ENCODE measurements at places on chromosomes 4 and X.

DNA sequence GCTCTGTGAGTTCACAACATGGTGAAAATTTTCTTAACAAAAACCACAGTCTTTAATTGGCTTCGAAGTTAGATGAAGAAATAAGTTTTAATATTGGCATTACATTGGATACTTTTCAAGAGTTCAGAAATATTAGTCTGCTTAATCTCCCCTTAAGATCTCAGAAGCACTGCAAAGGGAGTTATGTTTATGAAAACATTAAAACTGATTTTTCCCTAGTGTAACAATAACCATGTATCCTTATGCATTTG is 1.5 kb downstream of the SETD7 start:
- no peak for DNase-seq

DNA sequence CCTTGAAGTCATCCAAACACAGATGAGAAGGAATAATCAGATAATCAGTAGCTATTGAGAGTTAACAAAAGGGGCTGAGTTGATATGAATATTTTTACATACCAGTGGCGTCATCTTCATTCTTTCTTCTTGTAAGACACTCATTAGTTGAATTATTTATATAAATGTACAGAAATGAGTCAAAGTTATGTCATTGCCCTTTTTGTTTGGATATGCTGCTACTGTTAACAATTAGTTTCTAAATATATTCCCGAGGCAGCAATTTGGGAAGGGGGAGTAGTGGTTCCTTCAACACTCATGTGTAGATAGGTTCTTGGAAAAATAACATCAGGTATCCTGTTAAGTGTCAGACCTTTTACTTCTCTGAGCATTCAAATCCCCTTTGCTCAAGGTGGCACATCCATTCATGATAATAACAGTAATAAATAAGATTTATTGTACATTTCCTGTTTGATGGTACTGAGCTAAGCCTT is 436.6 kb downstream of the SPRY1 start:
- DNase-seq, result peak; percentile 8

- DNase-seq, result no peak
Observed at GRCh38 chr4:121666091-121666679, 30.6 kb downstream of the ANXA5 start.

DNA sequence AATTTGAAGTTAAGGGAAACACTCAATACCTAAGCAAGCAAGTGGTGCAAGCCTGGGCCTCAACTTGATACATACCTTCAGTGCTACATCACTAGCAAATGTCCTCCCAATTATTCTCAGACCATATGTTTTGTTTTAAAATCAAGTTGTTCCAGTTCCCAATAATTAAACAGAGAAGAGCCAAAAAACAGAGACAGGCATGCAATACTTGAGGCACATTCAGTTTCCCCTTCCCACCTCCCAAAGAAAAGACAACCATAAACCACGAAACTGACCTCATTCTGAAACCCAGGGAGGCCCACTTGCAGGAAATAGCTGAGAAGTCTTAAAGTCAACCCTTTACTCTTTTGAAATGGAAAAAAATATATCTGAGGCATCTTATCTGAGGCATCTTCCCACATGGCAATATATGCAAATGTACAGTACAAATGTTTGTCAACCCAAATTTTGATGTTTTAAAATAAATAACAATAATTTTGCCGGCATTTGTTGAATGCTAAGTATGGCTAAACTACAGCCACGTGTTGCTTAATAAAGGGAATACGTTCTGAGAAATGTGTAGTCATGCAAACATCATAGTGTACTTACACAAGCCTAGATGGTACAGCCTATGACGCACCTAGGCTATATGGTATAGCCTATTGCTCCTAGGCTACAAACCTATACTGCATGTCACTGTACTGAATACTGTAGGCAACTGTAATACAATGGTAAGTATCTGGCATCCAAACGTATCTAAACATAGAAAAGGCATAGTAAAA is 147.5 kb downstream of the TSPAN5 start:
- no peak for DNase-seq

DNA sequence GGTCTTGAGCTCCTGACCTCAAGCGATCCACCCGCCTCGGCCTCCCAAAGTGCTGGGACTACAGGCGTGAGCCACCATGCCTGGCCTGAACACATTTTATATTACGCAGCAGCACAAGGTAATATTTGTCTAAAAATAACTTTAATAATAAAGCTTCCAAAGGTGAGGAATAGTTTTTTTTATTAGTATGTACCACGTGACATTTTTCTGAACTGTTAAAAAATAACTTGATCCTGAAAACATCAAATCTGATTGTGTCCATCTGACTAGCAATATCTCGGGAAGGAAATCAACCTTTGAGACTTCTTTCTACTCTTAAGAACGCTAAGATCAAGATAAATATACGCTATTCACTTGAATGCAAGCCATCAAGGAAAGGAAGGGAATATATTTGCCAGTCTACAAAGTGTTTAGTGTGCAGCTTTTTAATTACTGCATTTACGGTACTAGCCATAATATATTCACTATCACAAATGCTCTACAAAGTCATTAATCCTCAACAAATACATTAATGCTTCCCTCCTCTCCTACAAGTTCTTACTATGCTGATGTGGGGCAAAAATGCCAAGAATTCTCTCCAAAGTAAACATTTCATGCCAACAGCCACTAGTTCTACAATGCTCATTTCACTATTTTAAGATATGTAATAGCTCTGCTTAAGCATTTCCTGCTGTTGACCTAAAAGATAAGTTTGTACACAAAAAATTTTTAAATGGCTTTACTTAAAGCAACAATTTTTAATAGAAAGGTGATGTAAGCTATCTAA is 143.6 kb downstream of the APBB2 start:
- DNase-seq, result no peak

- no peak for DNase-seq
Observed at GRCh38 chrX:63718010-63718694, 66.9 kb downstream of the ARHGEF9 start.

- no peak for DNase-seq
Observed at GRCh38 chr4:87851332-87851731, 18.6 kb downstream of the MEPE start.

- no peak for DNase-seq
Observed at GRCh38 chrX:470686-471085, 84.0 kb upstream of the PPP2R3B start.

- peak; percentile 12 for DNase-seq
Observed at GRCh38 chr4:13481569-13481968, 2.6 kb downstream of the RAB28 start.

- DNase-seq, result no peak
Observed at GRCh38 chrX:21812628-21813027, 26.8 kb upstream of the MBTPS2 start.

DNA sequence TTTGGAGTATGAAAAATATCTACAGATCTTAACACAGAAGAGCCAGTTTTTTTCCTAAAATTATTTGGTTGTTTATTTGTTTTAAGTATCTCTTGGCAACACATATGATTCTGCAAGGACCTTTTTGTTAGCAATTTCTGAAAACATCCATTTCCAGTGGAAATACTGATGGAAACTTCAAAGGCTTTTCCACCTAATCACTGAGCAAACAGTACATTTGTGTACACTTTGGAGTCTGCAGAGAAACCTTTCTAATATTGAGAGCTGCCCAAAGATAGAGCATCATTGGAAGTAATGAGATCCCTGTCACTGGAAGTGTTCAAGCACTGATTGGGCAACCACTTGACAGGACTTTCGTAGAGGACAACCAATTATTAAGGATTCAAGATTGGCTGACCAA is 69.7 kb upstream of the TFDP3 start:
- no peak for DNase-seq

GRCh38 chr4:173051716-173052115 is 116.9 kb upstream of the GALNT7 start:
- DNase-seq, result peak; percentile 18

DNA sequence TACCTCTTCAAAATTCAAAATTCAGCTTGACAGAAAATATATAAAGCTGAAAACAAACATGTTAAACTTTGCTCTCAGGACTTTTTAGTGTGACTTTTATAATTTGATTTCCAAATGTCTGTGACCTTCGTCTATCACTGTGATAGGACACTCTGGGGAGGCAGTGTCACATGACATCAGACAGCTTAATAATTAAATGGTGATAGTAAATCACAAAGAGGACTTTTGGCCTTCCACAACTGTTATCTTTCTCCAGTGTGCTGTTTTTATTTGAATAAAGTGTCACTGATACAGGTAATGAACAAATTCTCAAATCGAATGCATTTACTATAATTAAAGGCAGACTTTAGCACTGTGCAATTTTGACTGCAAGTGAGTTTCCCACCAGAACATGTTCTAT is 83.1 kb downstream of the MID1 start:
- DNase-seq, result no peak

DNA sequence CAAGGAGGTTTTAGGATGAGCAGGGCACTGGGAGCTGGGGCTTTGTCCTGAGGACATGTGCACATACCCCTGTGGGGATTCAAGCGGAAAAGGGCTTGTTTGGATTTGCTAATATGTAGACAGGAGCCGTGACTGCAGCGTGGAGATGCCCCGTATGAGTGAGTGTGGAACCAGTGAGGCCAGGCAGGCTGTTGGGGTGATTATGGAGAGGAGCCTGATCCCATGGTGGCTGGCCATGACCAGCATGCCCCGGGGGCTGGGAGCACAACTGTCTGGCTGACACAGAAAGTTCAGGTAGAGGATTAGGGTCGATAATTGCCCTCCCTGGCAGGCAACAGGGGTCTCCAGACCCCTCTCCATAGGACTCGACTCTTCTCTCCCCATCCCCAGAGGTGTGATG is 68.8 kb upstream of the STX18 start:
- no peak for DNase-seq

DNA sequence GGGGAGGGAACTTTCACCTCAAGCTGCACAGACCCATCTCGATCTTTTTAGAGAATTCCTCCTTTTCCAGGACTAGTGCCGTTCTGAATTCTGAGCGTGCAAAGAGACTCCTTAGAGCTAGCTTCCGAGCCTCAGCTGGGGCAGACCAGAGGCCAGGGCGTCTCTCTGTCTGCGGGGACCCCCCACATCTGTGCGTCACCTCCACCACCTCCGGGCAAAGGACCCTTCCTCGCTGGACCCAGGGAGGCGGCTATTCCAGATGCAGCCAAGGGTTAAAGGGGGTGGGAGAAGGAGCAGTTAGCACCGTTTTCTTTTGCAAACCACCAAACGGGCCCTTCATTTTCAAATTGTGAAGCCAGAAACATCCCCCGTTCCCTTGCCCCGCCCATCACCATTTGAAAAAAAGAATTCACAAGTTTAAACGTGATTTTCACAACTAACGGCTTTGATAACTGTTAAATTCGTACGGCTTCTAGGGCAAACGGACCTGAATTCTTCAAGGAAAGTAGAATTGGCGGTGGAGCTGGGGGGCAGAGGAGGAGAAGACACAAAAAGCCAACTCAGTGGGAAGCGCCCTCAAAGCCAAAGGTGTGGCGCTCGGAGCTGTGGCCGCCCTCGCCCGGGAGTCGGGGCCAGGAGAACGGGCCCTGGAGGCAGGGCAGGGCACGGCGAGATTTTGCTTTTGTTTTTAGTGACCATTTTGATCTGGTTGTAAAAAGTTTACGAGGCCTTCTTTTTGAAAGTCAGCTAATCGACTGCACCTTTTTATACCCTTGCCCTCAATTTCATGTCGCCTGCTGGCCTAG is 3.3 kb upstream of the PDGFRA start:
- DNase-seq, result no peak

DNA sequence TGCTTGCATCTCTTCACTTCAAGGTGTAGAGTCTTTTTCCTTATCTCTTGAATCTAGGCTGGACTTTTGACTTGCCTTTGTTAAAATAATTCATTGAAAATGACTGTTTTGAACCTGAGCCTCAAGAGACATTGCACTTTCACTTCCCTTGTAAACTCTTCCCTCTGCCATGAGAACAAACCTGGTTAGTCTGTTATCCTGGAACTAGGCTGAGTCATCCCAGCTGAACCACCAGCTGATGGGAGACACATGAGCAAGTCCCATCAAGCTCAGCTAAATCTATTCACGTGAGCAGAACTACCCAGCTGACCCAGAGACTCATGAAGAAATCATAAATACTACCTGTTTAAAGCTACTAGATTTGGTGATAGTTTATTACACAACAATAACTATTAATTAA is 202.3 kb upstream of the CENPE start:
- no peak for DNase-seq

- no peak for DNase-seq
Observed at GRCh38 chr4:138005486-138005885, 236.7 kb downstream of the SLC7A11 start.

- no peak for DNase-seq
Observed at GRCh38 chr4:190015538-190016368, 11.3 kb downstream of the FRG2 start.

DNA sequence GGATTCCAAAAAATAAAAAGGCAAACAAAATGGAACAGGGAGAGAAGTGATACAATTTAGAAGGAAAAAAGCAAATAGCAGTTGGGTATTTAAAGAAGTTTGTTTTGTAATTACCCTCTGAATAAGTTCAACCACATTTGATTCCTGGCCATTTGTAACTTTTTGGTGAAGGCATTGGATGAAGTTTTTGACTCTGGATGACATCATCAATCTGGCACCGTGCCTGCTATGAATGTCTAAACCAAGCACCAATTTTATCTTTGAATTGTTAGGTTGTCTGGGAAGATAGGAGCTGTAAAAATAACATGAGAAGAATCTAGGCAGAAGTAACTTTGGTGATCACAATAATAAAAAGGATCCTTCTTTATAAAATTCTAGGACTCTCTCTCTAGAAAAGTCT is 29.5 kb downstream of the TMPRSS11A start:
- no peak for DNase-seq

DNA sequence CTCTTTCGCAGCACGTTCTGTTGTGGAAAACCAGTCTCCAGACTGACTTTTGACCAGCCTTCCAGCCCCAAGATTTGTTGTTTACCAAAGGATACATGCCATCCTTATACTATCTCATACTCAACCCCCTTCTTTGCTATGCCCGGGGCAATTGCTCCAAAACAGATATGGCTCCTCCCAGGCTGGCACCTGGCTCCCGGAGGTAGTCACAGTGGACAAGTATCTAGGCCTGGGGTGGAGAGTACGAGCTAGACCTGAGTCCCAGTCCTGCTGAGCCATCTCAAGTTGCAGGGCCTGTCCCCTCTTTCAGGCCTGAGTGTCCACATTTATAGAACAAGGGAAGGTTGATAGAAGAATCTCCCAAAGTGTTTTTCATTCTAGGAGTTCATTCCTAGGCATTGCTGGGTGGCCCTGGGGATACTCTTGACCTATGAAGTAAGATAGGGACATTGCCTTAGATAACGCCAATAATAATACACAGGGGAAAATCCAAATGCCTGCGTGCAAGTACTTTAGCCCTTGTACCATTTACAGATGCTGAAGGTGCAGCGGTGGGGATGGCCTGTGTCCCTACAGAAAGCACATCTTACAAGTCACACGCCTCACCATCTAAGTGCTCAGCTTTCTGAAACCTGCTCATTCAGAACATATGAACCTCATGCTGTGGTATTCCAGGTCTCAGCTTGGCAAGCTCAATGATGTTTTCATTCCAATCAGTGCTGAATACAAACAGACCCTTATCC is 136.7 kb upstream of the MAMLD1 start:
- no peak for DNase-seq

GRCh38 chr4:17884063-17884462 is 73.3 kb downstream of the NCAPG start:
- no peak for DNase-seq

GRCh38 chr4:126338548-126338947 is 1023.8 kb downstream of the FAT4 start:
- no peak for DNase-seq

Data from hepatic stellate cell (primary cell).